ENCODE measurements at places on chromosomes 5 and 9.
A peak's percentile ranks its signal among the peaks of the same experiment; 100 is the strongest.

DNA sequence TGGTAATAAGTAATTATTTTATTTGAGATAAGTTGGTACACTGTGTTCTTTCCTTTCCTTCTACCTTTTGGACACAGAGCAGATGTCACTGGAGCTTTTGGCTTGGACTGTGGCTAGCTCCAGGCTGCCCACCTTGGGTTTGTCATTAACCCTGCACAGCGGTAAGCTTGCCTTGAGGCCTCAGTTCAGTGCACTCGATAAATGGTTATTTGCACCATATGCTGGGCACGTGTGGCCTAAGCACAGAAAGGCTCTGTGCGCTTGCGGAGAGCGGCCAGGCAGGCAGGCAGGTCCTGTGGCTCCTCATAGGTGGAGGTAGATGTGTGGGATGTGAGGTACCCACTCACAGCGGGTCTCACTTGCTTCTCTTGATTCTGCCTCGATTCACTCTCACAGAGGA lies 30.0 kb upstream of the TENT4A start:
- DNase-seq, result no peak

DNA sequence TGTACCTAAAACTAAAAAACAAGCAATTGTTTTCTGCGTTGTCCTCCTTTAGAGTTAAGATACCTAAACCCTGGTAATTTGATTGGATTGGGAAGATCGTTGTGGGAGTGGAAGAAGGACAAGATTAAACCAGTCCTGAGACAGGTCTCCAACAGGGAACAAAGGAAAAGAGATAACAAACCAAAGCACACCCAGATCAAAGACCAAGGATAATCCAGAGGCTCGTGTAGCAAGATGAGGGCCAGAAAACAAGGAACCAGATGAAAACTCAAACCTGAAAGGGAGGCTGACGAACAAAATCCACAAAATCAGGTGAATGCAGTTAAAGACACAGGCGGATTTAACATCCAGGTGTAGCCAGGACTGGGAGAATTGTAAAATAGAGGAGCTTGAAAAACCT lies 618.1 kb downstream of the SLCO4C1 start:
- no peak for DNase-seq

GRCh38 chr5:93327605-93328004 lies 253.4 kb downstream of the NR2F1-AS1 start:
- no peak for DNase-seq

DNA sequence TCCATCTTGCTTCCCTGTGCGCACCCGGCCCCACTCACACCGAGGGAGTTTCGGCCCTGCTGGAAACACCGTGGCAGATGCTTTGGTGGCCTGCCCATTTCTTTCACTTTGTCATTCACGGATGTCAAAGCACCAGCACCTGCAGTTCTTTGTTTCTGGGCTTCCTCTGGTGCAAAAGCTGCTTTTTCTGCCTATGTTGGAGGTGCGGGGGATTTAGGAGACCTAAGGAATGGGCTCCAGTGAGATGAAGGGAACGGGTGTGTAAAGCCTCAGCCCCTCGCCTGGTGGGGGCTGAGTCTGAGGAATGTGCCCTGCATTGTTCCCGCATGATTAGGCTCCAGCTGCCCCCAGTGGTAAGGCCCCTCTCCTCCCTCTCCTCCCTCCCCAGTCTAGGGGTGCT lies 62.3 kb downstream of the THBS4 start:
- DNase-seq, result no peak

GRCh38 chr5:4038994-4039393 lies 443.4 kb downstream of the IRX1 start:
- DNase-seq, result no peak

GRCh38 chr9:32414856-32415255 lies 30.4 kb downstream of the ACO1 start:
- DNase-seq, result no peak

DNA sequence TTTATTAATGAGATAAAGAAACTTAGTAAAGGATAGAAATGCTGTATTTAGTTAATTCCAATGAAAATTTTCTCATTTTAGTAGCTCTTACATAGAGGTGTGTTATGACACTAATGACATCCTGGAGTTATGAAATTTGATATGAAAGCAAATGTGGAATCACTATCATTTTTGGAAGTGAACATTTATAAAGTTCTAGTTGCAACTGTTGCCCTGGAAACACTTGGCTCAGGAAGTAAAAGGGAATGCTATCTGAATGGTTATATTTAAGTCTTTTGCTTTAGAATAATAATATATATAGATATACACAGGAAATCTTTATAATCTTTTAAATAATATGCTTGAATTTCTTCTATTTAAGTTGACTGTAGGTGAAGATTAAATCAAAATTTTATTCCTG lies 16.7 kb downstream of the ADAMTS19 start:
- no peak for DNase-seq

GRCh38 chr5:60701321-60701968 lies 1.5 kb upstream of the DEPDC1B start:
- no peak for DNase-seq

GRCh38 chr9:14406463-14406862 lies 92.5 kb upstream of the NFIB start:
- DNase-seq, result no peak

GRCh38 chr5:134581241-134581981 lies 51.2 kb downstream of the SAR1B start:
- DNase-seq, result no peak

GRCh38 chr9:131334629-131335367 lies 45.3 kb downstream of the PLPP7 start:
- DNase-seq, result no peak

GRCh38 chr5:5078009-5078897 lies 61.9 kb upstream of the ADAMTS16 start:
- DNase-seq, result no peak

GRCh38 chr9:129776938-129777768 lies 24.3 kb upstream of the PTGES start:
- DNase-seq, result peak; percentile 36

- no peak for DNase-seq
Measured at GRCh38 chr9:108160706-108161355, 671.3 kb upstream of the KLF4 start.

- DNase-seq, result no peak
Measured at GRCh38 chr9:137759117-137759516, 118.5 kb upstream of the CACNA1B start.

DNA sequence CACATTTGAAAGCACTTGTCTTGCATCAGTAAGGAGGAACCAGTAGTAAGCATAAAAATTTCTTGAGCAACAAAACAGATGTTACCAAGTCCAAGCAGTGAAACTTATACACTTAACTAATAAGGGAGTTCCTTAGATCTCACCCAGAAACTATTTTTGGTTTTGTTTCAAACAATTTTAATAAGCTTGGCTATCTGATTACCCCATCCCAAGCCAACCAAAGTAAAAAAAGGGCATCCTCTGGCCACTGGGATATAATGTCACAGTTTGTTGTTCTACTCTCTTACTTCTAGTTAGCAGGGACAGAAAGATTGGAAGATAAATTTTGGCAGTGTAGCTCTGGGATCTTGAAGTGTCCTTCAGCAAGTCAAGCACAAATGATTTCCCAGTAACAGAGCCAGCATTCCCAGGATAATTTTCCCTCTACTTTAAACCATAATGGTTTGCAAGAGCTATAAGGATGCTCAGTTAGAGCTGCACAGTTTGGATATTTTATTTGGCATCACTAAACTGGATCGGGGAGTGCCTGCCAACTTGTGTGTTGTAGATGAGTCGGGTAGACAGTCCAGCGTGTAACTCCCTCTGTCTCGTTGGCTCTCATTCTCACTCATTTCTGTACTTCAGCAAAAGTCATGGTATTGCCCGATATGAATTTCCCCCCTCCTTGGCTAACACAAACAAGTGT lies 161.9 kb upstream of the HMHB1 start:
- no peak for DNase-seq

DNA sequence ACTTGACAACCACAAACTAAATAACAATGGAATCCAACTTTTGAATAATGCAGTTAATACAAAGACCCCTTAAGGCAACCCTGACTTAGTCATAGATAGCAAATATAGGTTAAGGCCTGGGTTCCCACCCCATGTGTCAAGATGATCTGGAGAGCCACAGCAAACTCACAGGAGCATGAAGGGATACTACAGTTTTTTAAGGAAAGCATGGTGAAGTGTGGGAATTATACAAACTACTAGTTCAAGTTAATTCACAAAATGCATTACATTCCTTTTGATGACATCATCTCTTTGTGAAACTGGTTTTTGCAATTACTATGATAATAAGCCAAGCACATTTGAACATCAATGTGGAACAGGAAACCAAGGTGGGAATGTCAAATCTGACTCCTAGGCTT lies 50.6 kb downstream of the LHFPL2 start:
- no peak for DNase-seq

All from activated CD4-positive, CD25-positive, alpha-beta regulatory T cell treated with anti-CD3 and anti-CD28 coated beads, Interleukin-2, amount 50 U/mL, for 72 hours (primary cell).